ENCODE measurements at places on chromosomes 1 and 21. TPM values are rescaled to one million over a fixed set of nuclear protein-coding genes. Genes with fewer than 3 reads are reported as not detected.

PLPPR4 gene
- polyA plus RNA-seq: 2.5 TPM

CFAP141 gene
- polyA plus RNA-seq: 0.52 TPM

TARS2 gene
- polyA plus RNA-seq: 13.6 TPM

C1orf52 gene
- polyA plus RNA-seq: 16.7 TPM

RSPH1 gene
- 2.3 TPM for polyA plus RNA-seq

CORT gene
- polyA plus RNA-seq: 0.34 TPM

KRTAP10-5 gene
- polyA plus RNA-seq: not detected

NASP gene
- polyA plus RNA-seq: 113 TPM

CHRM3 gene
- polyA plus RNA-seq: 10.3 TPM

RBP7 gene
- polyA plus RNA-seq: 7.7 TPM

CLDN17 gene
- not detected for polyA plus RNA-seq

KCNQ4 gene
- polyA plus RNA-seq: 6.5 TPM

DNA sequence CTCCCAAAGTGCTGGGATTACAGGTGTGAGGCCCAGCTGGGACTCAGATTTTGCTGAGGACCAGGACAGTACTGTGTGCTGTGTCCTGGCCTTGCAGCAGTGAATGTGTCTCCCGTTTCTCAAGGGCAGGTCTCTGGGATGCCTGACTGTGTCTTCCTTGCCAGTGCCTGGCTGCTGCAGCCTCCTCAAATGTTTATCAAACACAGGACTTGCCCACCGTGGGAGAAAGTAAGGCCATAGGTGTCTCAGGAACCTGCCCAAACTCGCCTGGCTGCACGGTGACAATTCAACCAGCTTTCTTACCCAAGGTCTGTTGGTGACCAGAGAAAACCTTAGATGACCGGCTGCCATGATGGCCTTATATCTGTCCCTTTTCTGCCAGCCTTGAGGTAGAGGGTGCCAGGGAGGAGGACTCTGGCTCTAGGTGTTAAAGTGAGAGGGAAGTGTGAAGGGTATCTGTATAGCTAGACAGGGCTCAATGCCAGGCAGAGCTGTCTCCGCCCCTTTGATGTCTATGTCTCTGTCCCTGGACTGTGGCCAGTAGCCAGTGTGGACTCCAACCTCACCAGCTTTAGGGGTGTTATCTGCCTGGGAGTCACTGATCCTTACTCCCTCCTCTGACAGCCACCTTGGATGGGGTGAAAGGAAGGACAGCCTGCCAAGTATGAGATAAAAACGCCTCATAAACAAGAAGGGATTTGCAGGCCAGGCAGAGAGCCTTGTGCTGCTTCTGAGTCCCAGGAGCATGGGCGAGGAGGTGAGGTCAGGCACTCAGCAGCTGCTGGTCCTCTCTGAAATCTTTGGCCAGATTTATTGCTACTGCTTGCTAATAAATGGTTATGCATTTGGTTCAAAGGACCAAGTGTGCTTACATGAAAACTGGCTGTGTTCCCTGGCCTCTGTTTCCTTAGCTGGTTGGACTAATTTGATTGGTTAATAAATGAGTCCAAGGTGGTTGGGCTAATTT lies 22.3 kb downstream of the IL6R start:
- DNase-seq: no peak

DNA sequence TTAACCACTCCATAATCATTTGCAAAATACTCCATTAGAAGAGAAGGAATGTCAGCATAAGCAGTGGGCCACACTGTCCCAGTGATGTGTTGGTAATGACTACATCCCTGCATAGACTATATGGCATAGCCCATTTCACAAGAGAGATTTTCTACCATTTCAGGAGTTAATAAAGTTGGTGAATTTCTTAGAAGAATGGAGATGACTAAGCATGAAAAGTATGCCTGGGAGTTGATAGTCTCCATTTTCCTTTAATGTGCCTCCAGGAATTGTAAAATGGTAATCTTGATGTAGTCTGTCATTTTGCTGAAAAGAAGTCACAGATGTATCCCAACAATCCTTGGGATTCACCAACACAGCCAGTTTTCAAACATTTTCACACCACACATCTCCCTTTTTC lies 608.8 kb upstream of the CHRM3 start:
- DNase-seq: no peak

DNA sequence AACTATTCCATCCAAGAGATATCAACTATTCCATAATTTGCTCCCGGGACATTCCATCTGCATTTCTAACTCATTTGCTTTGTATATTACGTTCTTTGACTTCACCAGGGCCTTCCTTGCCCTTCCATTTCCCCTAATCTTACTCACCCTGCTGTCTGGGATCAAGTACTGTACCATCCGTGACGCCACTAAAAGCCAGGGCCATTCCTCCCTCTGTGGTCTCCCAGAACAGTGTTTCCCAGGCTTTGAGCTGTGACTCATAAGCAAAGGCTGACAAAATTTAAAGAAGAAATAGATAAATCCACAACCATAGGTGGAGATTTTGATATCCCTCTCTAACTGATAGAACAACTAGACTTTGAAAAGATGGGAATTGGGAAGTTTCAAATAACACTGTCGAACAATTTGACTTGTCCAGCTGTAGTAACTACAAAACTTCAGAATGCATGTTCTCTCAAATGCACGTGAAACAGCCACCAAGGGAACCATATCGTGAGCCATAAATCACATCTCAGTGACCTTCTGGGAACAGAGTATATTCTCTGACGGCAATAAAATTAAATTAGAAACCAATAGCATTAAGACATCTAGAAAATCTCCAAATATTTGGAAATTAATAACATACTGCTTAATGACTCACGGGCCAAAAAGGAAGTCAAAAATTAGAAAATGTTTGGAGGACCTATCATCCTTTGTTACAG lies 501.0 kb downstream of the SETD4 start:
- no peak for DNase-seq

GRCh38 chr21:43972850-43973633 lies 39.1 kb upstream of the TRAPPC10 start:
- no peak for DNase-seq

DNA sequence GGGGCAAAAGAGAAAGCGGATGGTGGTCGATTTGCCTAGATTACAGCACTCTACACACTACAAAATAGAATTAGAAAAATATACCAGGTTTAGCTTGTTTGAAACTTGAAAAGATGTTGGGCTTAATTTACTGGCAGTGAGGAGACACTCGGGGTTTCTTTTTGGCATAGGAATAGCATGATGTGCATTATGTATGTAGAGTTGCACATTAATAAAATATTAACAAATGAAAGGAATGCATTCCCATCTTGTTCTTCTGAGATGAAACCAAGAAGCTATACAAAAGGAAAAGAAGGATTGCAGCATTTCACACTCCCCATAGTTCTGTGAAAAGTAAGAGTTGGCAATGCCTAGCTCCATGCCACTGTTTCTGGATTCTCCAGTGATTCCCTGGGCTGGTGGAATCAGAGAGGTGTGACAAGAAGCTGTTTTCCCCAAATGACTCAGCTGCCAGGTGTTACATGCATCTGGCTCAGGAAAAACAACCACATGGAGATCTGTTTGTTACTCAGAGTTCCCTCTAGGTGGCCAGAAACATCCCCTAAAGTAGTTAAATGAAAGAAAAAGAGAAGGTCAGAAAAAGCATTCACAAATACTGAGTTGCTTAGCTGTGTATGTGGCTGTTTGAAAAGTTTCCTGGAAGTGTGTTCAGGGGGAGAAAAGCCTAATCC lies 115.6 kb downstream of the UCK2 start:
- DNase-seq: no peak

- no peak for DNase-seq
These were observed 18.9 kb downstream of the SNAP47 start for GRCh38 chr1:227753999-227754711.

DNA sequence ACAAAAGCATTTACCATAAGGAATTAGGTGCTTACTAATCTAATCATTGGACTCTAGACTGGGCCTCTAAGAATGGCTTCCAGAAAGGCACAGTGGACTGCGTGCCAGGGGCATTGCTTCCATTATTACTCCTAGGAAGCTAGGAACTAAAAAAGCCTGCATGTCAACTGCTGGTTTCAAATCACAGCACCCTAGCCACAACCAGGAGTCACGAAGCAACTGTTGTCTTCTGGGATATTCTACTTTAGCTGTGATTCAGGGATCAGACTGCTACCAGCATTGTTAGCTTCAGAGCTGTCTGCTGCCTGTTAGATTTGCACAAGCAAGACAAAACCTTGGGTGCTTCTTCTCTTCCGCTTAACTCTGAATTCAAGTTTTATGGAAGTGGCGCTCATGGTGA lies 38.3 kb downstream of the DNM3 start:
- no peak for DNase-seq

GRCh38 chr1:96364576-96364975 lies 357.0 kb upstream of the PTBP2 start:
- DNase-seq: no peak

GRCh38 chr1:56199061-56199460 lies 380.3 kb downstream of the PLPP3 start:
- no peak for DNase-seq

GRCh38 chr1:116954440-116954839 lies 44.7 kb downstream of the PTGFRN start:
- no peak for DNase-seq

DNA sequence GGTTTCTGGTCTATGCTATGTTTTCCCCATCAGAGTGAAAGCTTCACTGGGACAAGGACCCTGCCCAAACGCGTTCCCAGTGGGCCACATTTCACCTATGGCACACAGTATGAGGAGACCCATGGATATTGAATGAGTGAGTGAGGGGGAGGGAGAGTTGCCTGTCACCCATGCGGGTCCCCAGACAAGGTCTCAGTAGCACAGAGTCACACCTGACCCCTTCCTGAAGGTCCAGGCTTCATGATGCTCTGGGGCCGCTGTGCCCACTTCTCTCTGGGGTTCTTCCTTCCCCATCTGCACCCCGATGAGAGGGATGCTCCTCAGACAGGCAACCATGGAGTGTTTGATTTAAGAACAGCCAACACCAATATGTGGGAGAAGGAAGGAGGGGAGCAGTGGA lies 72.3 kb upstream of the CSF3R start:
- no peak for DNase-seq

GRCh38 chr21:25385911-25386474 lies 221.3 kb downstream of the MRPL39 start:
- DNase-seq: peak; percentile 76

GRCh38 chr1:213692321-213692720 lies 295.5 kb upstream of the PROX1 start:
- no peak for DNase-seq

DNA sequence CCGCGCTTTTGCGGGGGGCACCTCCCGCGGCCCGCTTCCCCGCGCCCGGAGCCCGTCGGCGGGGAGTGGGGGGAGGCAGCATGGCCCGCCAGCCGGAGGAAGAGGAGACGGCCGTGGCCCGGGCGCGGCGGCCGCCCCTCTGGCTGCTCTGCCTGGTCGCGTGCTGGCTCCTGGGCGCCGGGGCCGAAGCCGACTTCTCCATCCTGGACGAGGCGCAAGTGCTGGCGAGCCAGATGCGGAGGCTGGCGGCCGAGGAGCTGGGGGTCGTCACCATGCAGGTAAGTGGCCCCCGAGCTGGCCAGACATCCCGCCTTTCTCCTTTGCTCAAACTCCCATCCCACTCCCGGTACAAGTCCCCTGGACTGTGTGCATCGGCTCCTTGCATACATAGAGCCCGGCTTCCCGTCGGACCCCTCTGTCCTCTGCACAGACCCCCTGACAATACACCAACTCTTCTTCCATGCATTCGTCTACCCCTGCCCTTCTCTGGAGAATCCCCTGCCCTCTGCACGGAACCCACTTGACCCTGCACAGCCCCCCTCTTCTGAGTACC lies 812 bp downstream of the CACHD1 start:
- DNase-seq: peak; percentile 79

DNA sequence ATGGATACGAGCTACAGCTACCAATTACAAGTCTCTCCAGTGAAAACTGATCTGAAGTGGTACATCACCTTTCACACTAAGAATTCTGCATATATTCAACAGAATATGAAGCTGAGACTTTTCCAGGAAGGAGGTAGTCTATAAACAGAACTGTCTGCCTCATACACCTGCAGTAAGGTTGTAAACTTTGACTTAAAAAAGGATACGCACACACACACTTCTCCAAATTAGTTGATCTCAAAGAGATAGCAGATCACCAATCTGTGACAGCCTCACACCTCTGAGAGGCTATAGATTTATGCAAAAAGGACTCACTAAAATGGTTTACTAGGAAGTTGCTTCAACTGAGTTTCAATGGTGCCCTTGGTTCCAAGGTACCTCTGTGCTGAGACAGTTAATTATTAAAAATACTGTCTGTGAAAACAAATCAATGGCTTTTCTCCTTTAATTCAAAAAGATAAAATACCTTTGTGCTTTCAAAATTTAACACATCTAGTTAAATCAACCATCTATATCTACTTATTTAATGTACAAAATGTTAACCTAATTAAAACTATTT lies 17.9 kb downstream of the ELK4 start:
- no peak for DNase-seq

DNA sequence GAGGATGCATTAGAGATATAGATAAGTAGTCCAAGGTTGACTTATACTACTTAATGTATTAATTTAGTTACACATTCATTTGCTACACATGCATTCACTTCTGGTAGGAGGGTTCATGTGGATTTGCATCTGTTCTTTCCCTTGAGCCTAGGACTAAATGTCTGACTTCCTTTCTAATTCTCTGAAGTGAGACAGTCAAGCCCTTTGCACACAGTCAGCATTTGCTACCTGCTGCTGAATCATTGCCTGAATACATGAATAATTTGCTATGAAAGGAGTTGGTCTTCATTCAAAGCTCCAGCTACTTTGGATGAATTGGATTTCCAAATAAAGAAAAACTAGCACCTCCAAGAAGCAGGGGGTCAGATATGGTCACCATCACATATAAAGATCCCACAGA lies 154.8 kb upstream of the DAB1 start:
- no peak for DNase-seq

DNA sequence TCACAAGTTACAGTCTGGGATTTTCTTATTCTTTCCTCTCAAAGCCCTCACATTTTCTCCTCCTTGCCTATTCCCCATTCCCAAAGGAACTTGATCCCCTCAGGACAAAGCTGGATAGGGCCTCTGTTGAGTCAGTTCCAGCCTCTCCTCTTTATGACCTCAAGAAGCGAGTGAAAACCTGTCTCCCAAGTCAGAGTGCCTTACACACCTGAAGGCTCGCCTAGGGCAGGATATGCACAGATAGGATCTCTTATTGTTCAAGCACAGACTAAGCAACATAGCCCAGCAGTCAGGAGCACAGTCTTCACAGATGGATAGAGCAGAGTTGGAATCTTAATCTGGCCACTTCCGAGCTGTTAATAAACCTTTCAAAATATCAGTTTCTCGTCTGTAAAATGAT lies 60.8 kb upstream of the PRRC2C start:
- no peak for DNase-seq

- DNase-seq: no peak
These were observed 7.9 kb downstream of the TNFSF18 start for GRCh38 chr1:173042806-173043205.
